CD4-positive, alpha-beta T cell treated with Interleukin-15 for 4 hours (primary cell): ENCODE measurements at places on chromosomes 6 and 20.
A peak's percentile ranks its signal among the peaks of the same experiment; 100 is the strongest.

DNA sequence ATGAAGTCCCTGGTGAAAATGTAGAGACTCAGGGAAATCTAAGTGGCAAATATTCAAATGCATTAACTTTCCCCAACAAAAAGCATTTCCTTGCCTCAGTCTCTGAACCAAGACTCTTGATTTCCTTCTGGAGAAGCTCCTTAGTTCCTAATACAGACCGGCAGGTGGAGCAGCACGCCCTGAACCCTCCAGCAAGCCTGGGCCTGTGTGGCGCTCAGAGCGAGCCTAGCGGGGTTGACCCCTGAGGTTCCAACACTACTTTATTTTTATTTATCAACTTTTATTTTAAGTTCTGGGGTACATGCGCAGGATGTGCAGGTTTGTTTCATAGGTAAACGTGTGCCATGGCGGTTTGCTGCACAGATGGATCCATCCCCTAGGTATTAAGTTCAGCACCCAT, 50.8 kb downstream of the PACRG start:
- DNase-seq, result no peak

- no peak for DNase-seq
These were observed 81.6 kb upstream of the EZR start for GRCh38 chr6:158900663-158901312.

DNA sequence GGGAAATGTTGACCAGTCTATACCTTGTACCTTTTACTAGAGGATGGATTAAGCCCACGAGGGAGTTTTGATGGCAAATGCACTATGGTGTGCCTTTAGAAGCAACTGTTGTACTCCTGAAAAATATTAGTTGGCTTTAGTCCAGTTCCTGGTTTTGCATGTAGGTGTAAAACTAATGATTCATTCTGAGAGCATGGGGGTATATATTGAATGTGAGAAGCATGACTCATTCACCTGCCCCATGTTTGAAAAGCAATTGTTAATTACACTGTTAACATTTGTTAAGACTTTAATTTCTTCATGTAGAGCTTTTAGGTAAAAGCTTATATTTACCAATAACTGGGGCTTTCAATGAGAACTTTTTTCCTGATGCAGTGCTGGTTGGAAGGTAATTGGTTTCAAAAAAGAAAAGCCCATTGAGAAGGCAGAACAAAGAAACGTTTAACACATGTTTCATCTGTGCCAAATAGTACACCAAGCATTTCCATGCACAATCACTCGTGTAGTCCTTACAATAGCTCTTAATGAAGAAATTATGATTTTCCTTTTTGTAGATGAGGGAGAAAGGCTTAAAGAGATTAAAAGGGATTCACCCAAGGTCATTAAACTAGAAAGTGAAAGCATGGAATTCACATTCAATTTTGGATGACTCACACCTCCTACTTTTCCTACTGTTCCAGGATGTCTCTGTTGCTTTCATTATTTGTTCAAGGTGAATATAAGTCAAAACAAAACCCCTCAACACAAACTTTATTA, 134.1 kb downstream of the CCDC170 start:
- no peak for DNase-seq

- no peak for DNase-seq
These were observed 615 bp upstream of the EYA2 start for GRCh38 chr20:46893877-46894578.

DNA sequence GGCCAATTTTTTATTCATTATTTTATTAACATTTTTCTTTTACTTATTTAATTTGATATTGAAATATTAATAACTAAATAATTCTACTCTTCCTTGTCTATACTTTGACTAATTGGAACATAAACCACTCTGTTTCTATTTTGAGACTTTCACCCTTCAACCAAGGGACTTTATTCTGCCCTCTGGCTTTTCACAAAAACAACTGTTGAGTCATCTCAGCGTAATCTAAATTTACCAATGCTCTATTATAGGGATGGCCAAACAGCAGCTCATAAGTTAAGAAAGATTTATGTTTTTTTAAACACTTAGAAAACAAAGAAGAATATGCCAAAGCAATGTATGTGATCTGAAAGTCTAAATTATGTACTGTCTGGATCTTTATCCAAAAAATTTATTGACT, 46.7 kb downstream of the DOP1A start:
- no peak for DNase-seq

GRCh38 chr20:8248051-8248450, 116.0 kb downstream of the PLCB1 start:
- no peak for DNase-seq

DNA sequence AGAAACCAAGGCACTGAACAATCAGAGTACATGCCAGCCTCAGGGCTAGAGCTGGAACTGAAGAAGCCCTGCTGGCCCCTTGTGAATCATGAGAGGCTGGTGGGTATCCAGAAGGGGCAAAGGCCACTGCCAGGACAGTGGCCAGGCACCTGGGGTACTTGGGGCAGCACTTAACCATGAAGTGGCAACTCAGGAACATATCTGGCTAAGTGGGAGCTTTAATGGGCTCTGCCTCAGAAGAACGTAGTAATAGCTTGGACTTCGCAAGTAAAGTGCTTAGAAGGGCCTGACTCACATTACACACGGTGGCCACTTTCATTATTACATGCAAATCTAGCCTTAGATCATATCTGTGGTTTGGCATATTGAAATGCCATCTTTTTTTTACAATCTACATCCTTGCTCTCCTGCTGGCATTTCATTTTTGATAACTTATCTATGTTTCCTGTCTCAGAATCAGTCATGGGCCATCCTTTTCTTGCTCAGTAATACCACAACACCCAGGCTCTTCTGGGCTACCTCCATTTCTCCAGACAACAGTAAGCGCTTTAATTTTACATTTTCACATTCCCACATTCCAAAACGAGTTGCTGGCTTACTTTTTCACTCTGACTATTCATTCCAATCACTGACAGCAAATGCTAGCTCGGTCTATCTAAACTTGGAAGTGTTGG, 21.6 kb downstream of the NAPB start:
- peak; percentile 15 for DNase-seq

DNA sequence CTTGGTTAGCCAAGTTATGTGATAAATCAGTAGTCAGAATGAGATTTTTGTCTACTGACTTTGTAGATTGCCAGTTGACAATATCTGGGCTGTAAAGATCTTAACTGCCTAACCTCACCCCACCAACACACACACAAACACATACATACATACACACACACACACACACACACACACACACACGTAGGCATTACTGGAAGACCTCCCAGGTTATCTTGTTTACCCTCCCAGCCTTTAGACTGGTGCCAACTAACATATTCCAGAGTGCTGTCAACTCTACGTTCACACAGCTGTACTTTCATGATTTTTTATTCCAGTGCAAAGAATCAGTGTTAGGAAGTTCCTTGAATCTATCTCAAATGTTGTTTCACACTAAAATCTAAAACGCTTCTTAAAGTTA, 38.9 kb downstream of the BMP5 start:
- no peak for DNase-seq

GRCh38 chr6:87794922-87795885, 93.2 kb upstream of the AKIRIN2 start:
- DNase-seq, result no peak

DNA sequence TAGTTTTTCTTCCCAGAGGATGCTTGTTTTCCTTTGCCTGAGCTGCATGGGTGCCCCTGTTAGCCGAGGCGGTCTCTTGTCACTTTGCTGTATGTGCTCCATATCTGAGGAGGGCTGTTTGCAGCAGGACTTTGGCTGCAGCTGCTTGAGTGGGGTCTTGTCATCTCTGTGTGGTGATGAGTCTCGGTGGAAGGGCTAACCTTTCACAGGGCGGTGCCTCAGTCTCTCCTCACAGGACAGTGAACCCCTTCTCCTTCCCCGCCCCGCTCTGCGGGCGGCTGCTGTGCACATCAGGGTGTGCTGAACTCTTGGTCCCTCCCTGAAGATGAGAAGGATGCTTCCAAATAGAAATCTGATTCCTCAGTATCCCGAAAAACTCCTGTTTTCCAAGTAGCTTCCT, 75.1 kb downstream of the SYNJ2 start:
- DNase-seq, result no peak

- no peak for DNase-seq
These were observed 908.7 kb upstream of the CITED2 start for GRCh38 chr6:140283197-140283596.

DNA sequence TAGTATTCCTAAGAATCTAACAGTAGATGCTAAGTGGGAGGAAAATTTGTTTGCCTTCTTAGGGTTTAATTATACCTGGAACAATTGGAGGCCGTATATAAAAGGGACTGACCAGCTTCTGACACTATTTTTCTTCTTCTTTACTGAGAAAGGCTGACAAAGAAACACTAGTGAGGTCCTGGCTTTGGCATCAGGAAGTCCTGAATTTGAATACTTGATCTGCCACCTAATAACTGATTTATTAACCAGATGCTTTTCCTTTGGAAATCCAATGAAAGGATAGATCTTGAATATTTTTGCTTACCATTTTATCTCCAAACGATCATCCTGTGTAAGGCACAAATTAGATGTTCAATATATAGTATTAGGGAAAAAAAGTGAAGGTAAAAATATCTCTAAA, 382.5 kb downstream of the CENPW start:
- DNase-seq, result no peak

- DNase-seq, result no peak
These were observed 658.4 kb downstream of the TBC1D32 start for GRCh38 chr6:120675886-120676285.

DNA sequence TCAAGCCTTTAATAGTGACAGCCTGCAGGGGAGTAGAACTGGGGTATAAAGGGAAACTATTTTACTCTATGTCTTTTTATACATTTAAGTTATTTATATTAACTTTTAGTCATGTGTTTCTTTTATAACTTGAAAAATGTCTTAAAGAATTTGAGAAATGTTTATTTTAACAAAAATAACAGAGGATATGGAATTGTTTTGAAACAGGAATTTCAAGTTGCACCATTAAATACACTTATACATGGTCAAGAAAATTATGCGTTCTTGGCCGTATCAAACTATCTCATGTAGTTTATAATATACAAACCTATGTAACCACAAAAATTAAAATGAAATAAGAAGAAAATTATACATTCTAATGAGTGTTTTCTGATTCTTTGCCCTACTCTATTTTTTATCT, 282.7 kb downstream of the GRIK2 start:
- DNase-seq, result no peak

GRCh38 chr6:168062346-168063289, 16.4 kb downstream of the FRMD1 start:
- no peak for DNase-seq

DNA sequence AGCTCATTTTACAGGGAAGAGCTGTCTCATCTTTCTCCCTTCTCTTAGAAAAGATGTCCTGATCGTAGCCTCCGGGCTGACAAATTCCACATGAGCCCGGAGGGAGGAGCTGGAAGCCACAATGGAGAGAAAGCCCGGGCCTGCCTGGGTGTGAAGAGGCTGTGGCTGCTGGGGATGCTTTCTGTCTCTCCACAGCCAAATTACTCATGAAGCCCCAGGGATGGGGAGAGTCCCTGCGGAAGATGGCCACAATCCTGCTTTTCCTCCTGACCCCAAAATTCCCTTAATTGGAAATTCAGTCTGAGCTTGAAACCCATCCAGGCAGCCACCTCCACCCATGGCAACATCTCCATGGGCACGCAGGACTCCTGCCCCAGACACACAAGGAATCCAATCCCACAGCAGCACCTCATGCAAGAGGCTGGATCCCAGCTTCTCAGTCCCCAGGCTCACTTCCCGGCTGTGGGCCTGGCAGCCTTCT, 32.4 kb downstream of the JPH2 start:
- no peak for DNase-seq

- DNase-seq, result peak; percentile 19
These were observed 194.8 kb downstream of the COL9A1 start for GRCh38 chr6:70107852-70108629.

GRCh38 chr20:16082051-16082550, 491.1 kb downstream of the KIF16B start:
- DNase-seq, result no peak

DNA sequence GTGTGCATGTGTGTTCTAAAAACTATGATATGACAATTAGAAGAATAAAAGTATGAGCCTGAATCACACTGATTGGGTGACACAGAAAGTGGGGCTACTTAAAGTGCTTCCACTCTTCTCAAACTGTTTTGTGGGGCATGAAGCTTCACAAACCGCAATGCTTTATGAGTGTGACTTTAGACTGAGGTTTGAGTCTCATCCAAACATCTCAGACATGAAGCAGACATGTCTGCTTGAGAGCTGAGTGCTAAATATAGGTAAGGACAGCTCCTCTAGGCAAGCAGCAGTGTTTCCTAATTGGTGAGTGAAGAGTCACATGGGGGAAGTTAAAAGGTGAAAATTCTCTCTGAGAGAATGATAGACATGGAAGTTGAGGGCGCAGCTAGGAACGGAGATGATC, 726.9 kb upstream of the CITED2 start:
- no peak for DNase-seq

GRCh38 chr20:10306440-10307358, 88.1 kb downstream of the SNAP25 start:
- DNase-seq, result peak; percentile 7

DNA sequence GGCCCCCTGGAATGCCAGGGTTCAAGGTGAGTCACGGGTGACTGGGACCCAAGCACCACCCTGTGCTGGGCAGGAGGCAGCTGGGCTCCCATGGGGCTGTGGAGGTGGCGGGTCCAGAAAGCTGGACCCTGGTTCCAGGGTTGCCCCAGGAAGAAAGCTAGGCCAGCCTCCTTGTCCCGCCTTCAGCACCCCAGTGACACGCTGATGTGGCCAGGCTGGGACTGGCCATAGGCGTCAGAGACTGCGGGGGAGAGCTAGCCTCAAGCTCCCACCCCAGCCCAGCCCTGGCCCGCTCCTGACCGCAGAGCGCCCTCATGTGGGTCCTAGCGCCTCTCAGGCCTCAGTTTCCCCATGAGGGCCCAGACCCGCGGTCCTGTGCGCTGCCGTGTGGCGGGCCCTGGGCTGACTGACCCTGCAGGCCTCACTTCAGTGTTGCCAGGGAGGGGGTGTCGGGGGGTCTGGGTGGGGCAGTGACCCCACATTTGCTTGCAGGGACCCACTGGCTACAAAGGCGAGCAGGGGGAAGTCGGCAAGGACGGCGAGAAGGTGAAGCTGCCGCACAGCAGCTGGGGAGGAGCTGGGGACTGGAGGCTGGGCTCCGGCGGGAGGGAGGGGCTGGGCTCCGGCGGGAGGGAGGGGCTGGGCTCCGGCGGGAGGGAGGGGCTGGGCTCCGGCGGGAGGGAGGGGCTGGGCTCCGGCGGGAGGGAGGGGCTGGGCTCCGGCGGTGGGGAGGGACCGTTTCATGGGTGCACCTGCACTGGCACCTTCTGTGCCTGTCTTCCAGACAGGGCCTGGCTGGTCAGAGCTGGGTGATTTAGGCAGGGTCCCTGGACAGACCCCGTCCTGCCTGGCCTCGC, 7.9 kb downstream of the COL9A3 start:
- peak; percentile 60 for DNase-seq
